ENCODE measurements at places on chromosomes 11 and 22.

DNA sequence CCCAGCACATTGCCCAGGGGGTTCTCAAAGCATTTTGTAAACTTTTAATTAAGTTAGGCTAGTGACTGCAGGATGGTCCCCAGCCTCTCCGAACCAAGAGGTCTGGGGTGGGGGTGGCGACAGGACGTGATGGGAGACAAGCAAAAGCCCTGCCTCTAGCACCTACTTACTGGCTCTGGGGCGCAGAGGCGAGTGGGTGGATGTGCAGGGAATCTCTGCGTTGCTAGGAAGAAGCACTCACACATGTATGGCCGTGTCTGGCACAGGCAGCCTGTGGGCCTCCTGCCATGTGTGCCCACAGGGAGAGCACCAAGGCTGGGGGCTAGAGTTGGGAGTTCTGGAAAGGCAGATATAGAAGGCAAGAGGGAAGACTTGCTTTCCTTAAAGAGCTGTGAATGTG lies 6.3 kb downstream of the OPCML start:
- no peak for DNase-seq

- no peak for DNase-seq
These were observed 541.5 kb upstream of the ANO3 start for GRCh38 chr11:25790396-25790795.

DNA sequence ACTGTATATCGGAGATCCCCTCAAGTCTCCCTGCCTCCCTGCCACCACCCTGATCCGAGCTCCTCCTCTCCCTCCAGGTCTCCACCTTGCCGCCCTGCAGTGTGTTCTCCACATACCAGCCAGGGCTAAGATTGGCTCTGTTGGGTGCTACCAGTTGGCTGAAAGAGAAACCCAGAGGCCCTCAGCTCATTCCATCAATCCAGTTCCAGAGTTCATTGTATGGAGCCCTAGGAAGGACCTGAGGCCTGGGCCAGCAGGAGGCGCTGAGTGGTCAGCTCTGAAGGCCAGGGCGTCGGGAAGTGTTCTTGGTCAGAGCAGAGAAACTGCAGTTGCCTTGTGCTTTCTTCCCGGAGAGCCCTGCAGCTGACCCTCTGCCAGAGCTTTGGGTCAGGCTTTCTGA lies 2.2 kb upstream of the TOP3B start:
- DNase-seq = no peak

- no peak for DNase-seq
These were observed 31.4 kb downstream of the CBL start for GRCh38 chr11:119237515-119237914.

DNA sequence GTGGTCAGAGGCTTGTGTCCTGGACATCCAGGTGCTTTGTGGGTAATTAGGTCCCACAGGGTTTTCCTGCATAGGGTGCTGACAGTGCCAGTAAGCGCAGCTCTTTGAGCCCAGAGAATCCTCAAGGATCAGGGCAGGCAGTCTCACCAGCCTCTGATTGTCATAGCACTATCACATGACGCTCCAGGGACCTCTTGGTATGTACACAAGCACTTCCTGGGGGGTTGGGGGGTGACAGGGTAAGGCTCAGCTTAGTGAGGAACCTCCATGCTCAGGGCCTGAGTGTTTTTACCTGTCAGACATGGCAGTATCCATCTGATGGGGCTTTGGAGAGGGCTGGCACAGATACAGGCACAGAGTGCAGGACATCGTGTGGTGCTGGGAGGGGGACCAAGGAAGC lies 27.9 kb upstream of the SUSD2 start:
- no peak for DNase-seq

GRCh38 chr11:72308226-72309073 lies 64.5 kb upstream of the PHOX2A start:
- DNase-seq = peak; percentile 96

- no peak for DNase-seq
These were observed 174.1 kb downstream of the MN1 start for GRCh38 chr22:27627444-27627833.

- DNase-seq = no peak
These were observed 505.7 kb upstream of the LUZP2 start for GRCh38 chr11:23991165-23991539.

- DNase-seq = no peak
These were observed 11.4 kb downstream of the MPEG1 start for GRCh38 chr11:59201353-59201752.

DNA sequence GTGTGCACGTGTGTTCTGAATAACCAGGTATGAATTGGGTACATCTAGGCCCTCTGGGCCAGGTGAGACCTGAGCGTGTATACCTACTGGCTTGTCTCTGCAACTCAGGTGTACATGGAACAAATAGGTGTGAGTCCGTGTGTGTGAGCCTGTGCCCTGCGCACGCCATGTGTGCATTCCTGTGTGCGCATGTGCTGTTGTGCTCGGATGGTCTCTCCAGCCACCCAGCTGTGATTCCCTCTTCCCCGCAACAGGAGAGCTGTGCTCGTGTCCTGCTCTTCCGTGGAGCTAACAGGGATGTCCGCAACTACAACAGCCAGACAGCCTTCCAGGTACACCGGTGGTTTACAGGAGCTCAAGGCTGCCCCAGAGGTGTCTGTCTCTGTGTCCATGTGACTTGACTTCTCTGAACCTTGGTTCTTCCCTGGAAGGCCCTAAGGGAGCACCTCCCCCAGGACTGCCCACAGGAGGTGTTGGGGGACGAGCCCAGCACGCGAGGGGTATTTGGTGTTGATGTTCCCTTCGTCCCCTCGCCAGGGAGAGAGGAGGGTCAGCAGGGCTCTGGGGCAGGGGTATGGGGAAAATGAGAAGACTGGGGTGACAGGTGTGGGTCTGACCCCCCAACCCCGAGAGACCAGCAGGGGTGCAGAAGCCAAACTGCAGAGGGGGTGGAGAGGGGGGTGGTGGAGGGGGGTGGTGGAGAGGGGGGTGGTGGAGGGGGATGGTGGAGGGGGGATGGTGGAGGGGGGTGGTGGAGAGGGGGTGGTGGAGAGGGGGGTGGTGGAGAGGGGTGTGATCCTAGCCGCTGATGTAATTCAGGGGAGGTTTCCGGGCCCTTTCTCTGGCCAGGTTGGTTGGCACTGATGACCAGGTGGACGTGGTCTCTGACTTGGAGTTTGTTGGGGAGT lies 10.7 kb downstream of the SHANK3 start:
- DNase-seq = no peak

GRCh38 chr11:72589802-72590761 lies 84.1 kb downstream of the PDE2A start:
- peak; percentile 13 for DNase-seq

- DNase-seq = no peak
These were observed 668 bp downstream of the MADD start for GRCh38 chr11:47270331-47271271.

- DNase-seq = no peak
These were observed 45.2 kb downstream of the MYEOV start for GRCh38 chr11:69339041-69339733.

GRCh38 chr11:97746818-97747217 lies 1273.9 kb upstream of the CNTN5 start:
- DNase-seq = no peak

- DNase-seq = no peak
These were observed 35.1 kb downstream of the CSF2RB start for GRCh38 chr22:36948273-36949225.

GRCh38 chr22:31082606-31083376 lies 1.7 kb downstream of the SMTN start:
- DNase-seq = no peak

- DNase-seq = peak; percentile 92
These were observed at the start of gene IGSF9B for GRCh38 chr11:133956650-133957633. IGSF9B (minus strand) TSS chr11:133956968; CDS start chr11:133956754, 214 bp downstream.

DNA sequence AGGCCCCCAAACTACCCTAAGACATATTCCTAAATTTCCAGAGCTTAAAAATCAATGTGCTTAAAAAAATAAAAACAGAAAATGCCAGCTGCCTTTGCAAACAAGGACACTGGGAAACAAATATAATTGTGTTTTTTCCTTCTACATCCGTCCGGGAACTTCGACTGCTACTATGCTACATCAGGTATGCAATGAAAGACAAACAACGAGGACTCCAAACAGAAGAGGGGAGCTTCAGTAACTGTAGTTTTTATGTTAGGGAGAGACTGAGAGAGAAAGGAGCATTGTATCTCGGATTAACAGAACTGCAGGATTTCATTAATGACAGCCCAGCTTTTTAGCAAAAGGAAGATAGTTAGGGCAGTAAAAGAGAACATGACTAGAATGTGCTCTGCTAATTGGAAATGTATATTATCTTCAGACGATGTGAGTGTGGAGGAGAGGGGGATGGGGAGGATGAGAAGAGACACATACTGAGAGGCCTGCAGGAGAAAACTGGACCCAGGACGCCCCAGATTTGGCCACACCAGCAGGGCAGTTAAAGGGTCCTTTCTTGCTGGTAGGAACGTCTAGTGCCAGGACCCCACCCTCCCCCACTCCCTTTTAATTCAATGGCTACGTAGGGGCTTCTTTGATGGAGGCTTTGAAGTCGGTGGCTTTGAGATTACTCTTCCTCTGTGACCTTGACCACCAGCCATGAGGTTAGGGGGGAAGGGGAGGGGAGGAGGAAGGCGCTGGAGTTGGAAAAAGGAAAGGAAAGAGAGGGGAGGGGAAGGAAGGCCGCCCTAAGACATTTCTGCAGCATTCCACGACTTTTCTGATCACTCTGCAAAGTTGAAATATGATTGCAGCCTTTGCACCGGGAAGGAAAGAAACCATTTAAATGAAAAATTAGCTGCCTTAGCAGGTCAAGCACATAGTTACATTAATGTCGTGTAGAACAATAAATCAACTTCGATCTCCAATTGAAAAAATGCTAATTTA lies 187.1 kb downstream of the BLID start:
- DNase-seq = no peak

- no peak for DNase-seq
These were observed 17.2 kb downstream of the ADAMTS8 start for GRCh38 chr11:130411223-130411622.

DNA sequence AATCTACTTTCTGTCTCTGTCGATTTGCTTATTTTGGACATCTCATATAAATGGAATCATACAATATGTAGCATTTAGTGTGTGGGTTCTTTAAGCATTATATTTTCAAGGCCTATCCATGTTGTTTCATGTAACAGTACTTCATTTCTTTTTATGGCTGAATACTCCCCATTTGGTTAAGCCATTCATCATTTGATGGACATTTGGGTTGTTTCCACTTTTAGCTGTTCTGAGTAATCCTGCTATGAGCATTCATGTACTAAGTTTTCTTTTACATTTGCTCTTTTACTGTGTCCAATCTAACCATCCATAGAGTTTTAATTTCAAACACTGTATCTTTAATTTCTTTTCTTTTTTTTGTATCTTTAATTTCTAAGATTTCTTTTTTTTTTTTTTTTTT lies 55.6 kb upstream of the SPTBN2 start:
- DNase-seq = no peak

- peak; percentile 19 for DNase-seq
These were observed 39.0 kb downstream of the IL18BP start for GRCh38 chr11:72037554-72038311.

- no peak for DNase-seq
These were observed 736.0 kb upstream of the CCDC90B start for GRCh38 chr11:84022201-84022600.
